Right lung (tissue), 10 donors: ENCODE measurements at places on chromosomes 3 and 15. TPM values are rescaled to one million over a fixed set of nuclear protein-coding genes. Genes with fewer than 3 reads are reported as not detected.

- DNase-seq, result no peak
These were observed 53.4 kb downstream of the TAFA4 start for GRCh38 chr3:68878962-68879361.

- DNase-seq, result no peak
These were observed 269.8 kb downstream of the OPA1 start for GRCh38 chr3:193862843-193863242.

- DNase-seq, result no peak
These were observed 42.5 kb upstream of the SNRK start for GRCh38 chr3:43243590-43244587.

DNA sequence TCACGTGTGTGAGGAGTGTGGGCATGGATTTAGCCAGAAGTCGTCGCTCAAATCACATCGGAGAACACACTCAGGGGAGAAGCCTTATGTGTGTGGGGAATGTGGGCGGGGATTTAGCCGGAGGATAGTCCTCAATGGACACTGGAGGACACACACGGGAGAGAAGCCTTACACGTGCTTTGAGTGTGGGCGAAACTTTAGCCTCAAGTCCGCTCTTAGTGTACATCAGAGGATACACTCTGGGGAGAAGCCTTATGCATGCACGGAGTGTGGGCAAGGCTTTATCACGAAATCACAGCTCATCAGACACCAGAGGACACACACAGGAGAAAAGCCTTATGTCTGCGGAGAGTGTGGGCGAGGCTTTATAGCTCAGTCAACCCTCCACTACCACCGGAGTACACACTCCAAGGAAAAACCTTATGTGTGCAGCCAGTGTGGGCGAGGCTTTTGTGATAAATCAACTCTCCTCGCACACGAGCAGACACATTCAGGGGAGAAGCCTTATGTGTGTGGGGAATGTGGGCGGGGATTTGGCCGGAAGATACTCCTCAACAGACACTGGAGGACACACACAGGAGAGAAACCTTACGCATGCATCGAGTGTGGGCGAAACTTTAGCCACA is 28.1 kb downstream of the ZNF589 start:
- no peak for DNase-seq

- no peak for DNase-seq
These were observed 41.6 kb upstream of the BDH1 start for GRCh38 chr3:197597335-197597734.

DNA sequence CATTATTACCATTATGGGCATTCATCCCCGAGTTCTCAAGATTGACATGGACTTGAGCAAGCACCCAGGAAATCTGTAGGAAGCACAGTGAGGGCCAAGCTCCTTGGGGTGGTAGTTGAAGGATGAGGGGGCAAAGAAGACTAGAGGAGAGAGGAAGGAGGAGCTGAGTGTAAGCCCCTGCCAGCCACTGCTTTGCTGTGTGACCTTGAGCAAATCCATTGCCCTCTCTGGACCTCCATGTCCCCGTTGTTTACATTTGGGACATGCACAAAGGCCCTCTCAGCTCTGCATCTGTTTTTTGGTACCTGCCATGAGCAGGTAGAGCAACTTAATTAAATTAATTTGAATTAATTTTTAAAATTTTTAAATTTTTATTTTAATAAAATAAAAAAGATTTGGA is 33.5 kb upstream of the SLC6A6 start:
- DNase-seq, result no peak

MCF2L2 gene
- polyA plus RNA-seq, result 1.3 TPM

ARGFX gene
- polyA plus RNA-seq, result not detected

THAP10 gene
- 6.5 TPM for polyA plus RNA-seq

KLHL18 gene
- 13.0 TPM for polyA plus RNA-seq
